Activated gamma-delta T cell treated with Interleukin-2 at 50 U/mL for 16 hours (primary cell): ENCODE measurements at places on chromosomes 16 and 17.

DNA sequence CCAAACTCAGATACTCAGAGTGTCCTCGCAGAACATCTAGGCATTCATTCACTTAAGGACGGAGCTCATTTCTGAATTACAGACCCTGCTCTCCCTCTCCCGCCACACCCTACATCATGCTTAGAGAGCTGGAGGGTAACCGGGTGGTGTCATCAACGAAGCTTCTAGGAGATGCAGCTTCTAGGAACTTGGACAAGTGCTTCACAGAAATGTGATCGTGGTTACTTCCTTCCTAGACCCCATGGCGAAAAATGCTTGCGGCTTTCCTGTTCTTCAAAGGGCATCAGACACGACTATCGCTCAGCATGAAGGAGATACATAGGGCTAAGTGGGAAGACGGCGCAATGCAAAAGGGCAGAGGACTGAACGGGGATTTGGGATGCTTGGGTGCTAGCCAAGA is 126.8 kb downstream of the ZFHX3 start:
- DNase-seq, result no peak

DNA sequence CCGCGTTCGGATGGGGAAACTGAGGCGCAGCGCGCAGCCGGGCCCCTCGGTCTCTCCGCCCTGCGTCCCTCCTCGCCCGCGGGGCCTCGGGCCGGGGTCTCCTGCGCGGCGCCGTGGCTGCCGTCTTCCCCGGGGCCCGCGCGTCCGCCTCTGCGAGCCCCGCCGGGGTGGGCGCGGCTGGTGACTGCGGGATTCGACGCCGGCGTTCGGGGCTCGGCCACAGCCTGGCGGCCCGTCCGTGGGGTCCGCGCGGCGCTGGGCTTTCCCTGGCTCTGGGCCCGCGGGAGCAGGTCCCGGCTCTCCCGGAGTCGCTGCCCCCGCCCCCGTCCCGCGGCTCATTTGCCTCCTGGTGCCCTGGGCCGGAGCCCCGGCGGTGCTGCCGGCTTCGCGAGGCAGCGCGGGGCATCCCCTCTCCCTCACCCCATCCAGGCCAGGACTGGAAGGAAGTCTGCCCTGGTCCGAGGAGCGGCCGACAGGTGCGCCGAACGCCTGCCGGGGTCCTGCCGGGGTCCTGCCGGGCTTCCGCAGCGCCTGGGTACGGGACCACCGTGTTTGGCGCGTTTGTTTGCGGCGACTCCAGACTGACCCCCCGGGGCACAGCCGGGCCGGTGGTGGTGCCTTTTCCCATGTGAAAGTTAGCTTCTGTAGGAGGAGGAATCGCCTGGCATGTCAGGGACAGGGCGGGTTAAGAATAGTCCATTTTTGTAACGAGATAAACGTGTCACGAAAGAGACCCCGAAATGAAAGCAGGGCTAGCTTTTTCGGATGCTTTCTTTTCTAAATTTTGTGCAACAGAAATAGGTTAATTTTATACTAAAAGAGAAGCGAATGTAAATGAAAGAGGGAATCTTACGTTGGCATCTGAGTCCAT is 671 bp downstream of the CHMP6 start:
- no peak for DNase-seq

DNA sequence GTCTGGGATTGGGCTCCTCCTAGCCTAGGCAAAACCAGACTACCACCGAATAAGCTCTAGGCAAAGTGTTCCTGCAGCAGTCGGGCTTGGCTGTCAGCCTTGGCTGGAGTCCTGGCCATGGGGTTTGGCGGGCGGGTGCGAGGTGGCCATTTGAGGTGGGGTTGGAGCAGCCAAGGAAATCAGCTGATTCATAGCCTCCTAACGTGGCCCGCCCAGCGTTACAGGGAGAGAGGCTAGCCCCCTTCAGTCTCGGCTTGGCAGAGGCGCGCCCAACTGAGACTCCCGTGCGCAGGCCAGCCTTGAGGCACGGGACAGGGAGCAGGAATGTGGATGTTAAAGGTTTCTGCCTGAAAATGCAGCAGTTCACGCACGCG is 1.9 kb downstream of the PMP22 start:
- no peak for DNase-seq

DNA sequence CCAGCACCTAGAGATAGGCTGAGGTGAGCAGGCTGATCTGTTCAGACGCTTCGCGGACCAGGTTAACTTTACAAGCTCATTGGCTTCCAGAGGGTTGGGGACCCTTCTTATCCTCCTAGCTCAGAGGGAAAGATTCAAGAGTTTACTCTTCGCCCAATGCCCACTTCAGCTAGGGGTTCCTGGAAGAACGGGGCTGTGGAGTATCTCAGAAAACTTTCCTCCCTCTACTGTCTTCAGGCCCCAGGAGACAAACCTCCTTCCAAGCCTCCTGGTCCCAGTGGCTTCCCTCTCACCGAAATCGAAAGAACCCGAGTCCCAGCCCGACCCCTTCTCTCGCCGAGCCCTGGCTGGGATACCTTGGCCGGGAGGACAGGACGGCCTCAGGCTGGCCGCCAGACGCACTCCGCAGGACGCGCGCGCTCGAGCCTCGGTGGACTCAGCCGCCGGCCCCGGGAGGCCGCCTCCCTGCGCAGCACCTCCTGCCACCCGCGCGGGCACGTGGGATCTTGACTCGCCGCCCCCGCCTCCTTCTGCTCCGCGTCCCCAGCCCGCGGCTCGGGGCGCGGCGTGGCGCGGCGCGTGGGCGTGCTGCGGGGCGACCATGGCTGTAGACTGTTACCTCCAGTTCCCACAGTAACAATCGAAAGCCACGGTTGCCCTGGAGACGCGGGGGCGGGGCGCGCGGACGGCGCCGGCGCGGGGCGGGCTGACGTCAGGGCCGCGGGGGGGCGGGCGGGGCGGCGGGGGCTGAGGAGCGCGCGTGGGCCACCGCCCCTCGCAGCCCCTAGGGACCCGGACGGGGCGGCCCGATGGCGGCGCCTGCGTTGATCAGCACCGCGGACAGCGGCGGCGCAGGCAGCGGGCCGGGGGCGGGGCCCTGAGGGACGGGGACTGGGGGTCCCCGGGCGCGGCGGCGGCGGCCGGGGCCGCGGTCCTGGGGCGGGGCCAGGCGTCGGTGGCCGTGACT is 5.3 kb upstream of the HIC1 start:
- DNase-seq, result peak; percentile 87

GRCh38 chr16:51200793-51201192 is 49.7 kb upstream of the SALL1 start:
- DNase-seq, result no peak

DNA sequence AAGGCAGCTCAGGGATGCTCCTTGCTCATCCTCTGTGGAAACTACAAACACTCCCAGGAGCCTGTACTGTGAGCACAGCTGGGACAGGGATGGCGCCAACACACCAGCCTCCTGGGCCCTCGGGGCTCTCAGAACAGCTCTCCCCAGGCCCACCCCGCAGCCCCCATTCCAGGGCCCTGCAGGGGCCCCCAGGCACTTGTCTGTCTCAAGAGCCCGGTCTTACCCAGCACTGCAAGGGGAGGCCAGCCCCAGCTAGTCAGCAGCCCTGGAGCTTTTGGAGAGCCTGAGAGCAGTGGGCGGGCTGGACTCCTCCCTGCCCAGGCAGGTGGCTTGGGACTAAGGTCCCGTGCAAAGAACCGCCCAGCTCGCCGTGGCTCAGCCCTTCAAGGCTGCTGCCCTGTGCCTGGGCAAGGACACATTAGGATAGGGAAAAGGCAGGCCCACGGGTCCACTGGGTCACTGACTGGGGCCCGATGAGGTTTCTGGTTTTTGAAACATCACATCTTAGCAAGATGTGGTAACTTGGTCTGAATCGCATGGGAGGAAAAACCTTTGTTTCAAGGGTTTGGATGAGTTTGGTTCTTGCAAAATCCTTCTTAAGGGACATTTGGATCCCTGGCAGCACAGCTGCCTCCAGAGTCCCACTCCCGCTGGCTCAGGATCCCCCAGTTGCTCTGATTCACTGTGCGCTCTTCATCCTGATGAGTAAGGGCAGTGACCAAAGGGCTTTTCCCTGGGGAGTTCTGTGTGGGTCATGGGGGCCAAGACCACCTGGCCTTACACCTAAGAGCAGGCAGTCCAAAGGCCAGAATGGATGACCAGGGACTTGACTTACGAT is 2.8 kb downstream of the DNASE1L2 start:
- DNase-seq, result no peak

- no peak for DNase-seq
Observed at GRCh38 chr17:50062293-50063243, 6.7 kb downstream of the ITGA3 start.

GRCh38 chr16:70800311-70800710 is 647 bp downstream of the VAC14 start:
- DNase-seq, result no peak

GRCh38 chr17:8857919-8858318 is 9.6 kb downstream of the PIK3R6 start:
- no peak for DNase-seq

GRCh38 chr16:80377096-80377956 is 163.5 kb upstream of the DYNLRB2 start:
- no peak for DNase-seq

DNA sequence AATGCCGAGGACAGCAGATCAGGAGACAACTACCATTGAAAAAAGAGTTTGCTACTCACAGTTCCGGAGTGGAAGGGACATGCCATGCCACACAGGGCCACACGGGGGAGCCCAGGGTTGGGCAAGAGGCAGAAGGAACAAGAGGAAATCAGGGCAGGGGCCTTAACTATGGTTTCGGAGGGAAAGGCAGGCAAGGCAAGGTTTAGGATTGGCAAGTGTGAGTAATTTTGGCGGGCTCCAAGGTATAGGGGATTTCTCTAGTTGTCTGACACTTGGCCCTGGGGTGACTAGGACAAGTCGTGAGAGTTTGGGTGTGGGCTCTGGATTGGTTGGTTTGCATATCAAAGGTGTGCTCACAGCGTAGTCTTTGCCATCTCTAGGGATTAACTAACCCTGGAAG is 27.0 kb upstream of the NTN1 start:
- DNase-seq, result peak; percentile 63

DNA sequence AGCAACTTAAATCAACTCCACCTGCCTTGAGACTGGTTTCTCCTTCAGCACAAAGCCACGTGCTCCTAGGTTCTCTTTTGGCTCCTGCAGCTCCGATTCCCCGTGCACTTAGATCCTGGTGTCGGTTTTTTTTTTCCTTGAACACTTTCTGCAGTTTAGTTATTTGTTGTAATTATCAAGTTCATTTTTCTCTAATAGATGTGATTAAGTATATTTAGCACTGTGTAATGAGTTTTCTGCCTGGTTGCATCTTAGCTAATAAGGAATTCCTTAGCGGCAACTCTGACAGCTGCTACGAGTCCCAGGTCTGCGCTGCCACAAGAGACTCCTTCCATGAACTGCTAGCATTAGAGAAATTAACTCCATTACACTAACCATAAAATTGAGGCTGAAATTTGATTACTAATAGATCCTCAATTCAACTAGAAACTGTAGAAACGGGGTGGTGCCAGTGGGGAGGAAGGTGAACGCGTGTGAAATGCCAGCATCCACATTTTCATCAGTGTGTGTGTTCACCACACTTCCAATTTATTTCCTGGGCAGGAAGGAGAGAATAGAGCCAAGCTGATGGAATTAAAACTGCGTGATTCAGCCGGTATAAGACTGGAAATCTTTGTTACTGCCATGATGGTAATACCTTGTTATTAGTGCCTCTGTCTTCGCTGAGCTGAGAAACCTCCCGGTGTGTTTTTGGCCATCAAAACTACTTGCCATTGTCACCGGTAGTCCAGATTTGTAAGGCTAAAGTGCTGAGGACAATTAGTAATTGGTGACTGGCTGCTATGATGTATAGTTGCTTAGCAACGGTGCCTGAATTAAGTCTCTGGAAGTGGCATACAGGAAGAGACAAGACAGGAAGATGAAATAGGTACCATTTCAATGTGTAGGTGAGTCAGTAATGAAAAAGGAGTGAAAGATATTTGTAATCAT is 232.4 kb downstream of the IRX3 start:
- no peak for DNase-seq

DNA sequence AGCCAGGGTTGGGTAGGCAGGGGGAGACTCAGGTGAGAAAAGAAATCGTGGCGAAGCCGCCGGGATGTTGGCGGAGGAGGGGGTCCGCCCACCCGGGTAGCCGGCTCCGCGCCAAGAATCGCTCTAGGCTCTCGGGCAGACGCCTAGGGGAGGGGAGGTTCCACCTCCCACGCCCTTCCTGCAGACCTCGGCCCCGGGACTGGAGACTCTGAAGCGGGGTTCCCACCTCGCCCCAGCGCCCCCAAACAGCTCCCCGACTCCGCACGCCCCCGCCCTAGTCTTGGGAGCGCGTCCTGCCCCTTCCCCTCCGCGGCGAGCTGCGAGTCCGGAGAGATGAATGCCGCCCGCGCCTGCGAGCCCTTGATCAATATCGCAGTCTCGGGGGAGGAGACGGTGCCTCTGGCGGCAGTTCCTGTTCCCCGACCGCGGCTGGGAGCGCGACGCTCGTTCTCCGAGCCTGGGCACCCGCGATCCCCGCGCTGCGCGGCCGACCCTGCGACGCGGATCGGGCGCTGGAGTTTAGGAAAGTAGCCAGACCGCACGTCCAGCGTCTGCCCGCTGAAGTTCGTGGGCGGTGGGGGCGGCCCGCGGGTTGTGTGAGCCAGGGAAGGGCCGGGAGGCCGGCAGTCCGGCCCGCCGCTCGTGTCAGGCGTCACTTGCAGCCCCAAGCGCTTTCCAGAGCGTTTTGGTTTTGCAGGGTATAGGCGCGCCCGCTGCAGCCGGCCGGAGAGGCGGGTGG is 790 bp downstream of the CRHR1 start:
- DNase-seq, result peak; percentile 18

- peak; percentile 90 for DNase-seq
Observed at GRCh38 chr17:78130437-78131101, at the start of gene TMC8. TMC8 (plus strand) TSS chr17:78130771; CDS start chr17:78131589, 818 bp downstream.

DNA sequence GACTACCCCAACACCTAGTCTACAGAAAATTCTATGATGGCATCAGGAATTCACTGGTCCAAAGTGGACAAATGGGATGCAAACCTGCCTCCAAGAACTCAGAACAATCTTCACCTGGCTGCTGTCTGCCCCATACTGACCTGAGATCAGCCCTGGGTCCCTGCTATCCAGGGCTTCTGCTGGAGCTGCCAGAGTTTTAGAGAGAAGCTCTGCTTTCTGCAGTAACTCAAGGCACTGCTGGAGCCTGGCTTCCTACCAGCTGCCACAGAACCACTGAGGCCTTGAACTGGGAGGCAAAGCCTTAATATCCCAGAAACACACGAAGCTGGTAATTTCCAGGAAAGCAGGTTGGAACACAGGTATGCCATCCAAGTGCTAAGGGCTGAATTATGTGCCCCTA is 7.5 kb downstream of the TMEM170A start:
- DNase-seq, result no peak

DNA sequence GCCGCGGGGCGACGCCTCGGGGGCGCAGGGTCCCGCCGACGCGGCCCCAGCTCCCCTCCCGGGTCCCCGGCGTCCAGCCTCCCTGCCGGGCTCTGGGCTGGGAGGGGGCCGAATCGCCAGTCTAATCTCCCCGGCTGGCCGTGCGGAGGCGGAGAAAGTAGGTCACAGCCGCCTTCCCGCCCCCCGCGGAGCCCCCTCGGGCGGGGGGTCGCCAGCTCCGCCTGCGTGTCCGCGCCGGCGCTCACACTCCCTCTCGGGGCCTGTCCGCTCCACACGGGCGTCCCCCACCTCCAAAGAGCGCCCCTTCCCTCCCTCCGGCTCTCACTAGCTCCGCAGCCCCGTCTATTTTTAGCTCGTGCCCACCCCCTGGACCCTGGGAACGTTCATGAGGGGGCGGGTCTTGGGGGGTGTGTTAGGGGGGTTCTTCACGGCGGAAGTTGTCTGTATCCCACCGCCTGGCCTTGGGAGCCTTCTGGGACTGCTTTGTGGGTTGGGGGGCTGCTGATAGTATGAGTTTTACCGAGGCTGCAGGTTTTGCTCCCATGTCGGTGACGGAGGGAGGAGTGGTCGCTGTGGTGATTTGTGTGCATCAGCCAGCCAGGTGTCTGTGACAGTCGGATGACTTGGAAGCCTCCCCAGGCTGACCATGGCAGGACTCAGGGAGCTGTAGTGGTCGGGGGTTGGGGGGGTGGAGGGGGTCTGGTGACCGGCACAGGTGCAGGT is 1.1 kb downstream of the ATP1B2 start:
- DNase-seq, result no peak
